Activated naive CD8-positive, alpha-beta T cell treated with anti-CD3 and anti-CD28 coated beads, Interleukin-2, amount 50 U/mL, for 16 hours (primary cell): ENCODE measurements at places on chromosomes 11 and 22.

DNA sequence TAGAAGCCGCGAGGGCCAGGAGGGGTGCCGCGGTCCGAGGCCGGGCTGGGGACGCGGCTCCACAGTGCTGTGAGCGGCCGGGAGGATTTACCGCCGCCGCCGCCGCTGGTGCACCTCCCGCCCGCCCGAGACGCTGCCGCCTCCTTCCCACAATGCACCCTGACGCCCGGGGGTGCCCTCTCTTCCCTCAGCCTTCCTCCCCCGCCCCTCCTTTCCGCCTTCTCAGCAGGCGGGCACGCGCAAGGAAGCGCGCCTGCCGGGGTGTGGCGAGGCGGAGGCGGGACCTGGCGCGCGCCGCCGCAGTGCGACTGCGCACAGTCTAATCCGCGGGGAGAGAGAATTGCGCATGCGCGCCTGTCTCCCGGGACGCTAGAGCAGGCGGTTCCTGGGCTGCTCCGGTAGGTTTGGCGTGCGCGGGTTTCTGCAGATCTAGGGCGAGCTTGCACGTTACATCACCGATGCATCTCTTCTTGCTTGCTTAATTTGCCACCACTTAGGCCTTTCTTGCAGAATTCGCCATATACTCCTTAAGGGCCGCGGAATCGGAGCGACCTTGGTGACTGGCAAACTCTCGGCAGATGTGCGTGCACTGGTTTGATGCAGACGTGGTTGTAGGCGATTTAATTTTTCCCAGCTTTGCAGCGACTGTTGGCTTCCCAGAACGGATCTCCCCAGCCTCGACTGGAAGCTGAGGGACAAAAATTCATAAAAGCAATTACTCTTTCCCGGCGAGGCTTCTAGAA is at the start of the genes GVQW3 and THAP12:
Gene GVQW3 (plus strand): TSS at position 347 of the 743 bp plus-strand sequence. CDS start 506 bp downstream, outside the sequence.
Gene THAP12 (minus strand): TSS at position 156 of the 743 bp plus-strand sequence. CDS start 296 bp downstream, outside the sequence.
- DNase-seq = peak; percentile 89

DNA sequence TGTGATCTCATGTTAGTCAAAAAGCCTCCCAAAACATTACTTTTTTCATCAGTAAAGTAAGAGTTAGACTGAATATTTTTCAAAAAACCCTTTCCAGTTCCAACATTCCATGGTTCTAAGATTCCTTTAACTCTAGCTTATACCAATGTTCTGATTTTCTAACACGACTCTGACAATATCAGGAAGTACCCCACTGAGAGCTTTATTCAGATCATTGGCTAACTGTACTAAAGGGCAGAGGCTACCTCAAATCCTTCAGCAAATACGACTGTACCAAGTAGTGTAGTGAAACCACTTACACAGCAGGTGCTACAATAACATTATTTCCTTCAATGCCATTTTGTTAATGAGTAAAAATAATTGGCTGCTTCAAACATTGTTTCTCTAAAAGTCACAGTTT is 213.4 kb upstream of the PITPNB start:
- no peak for DNase-seq

DNA sequence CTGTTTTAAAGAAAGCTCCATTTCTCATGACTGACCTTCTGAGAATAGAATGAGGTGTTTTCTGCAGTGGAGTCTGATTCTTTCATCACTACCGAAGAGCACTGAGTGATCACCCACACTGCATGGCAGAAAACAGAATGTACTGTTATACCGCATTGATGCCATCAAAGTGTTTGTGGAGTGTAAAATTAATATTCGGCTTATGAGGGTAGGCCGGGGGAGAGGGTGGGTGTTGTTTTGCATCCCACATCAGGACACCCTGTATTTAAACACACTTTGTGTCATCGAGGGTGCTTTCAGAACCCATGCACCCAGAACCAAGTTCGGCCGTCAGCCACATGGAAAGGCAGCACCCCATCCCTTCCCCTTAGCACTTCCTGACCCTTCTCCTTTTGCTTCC is 41.3 kb upstream of the ETS1 start:
- no peak for DNase-seq

- no peak for DNase-seq
Observed at GRCh38 chr11:72225411-72225951, 914 bp downstream of the INPPL1 start.

GRCh38 chr11:61913699-61914395 is 3.5 kb downstream of the RAB3IL1 start:
- DNase-seq = no peak

GRCh38 chr11:76769645-76770586 is 13.2 kb upstream of the TSKU start:
- no peak for DNase-seq

- DNase-seq = no peak
Observed at GRCh38 chr11:79538775-79539174, 97.9 kb upstream of the TENM4 start.

DNA sequence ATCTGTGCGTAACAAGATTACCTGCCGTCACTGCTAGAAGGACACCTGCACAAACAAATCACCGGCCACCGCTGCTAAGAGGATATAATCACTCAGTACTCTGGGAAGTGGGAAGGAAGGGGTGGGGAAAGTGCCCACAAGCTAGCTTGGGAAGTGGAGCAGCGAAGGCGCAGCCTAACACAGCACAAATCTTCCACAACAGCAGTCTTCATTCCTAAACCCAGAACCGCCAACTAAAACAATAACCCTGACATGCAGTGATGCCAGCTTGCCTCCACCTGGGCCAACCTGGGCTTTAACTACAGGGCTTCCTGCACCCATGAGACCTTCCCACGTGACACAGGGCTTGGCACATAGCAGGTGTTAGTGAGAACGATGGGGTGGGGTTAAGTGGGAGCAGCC is 5.1 kb downstream of the DGCR2 start:
- DNase-seq = no peak

GRCh38 chr11:58647866-58648265 is 25.4 kb downstream of the CNTF start:
- no peak for DNase-seq

- DNase-seq = no peak
Observed at GRCh38 chr11:131488238-131488637, 117.8 kb downstream of the NTM start.

DNA sequence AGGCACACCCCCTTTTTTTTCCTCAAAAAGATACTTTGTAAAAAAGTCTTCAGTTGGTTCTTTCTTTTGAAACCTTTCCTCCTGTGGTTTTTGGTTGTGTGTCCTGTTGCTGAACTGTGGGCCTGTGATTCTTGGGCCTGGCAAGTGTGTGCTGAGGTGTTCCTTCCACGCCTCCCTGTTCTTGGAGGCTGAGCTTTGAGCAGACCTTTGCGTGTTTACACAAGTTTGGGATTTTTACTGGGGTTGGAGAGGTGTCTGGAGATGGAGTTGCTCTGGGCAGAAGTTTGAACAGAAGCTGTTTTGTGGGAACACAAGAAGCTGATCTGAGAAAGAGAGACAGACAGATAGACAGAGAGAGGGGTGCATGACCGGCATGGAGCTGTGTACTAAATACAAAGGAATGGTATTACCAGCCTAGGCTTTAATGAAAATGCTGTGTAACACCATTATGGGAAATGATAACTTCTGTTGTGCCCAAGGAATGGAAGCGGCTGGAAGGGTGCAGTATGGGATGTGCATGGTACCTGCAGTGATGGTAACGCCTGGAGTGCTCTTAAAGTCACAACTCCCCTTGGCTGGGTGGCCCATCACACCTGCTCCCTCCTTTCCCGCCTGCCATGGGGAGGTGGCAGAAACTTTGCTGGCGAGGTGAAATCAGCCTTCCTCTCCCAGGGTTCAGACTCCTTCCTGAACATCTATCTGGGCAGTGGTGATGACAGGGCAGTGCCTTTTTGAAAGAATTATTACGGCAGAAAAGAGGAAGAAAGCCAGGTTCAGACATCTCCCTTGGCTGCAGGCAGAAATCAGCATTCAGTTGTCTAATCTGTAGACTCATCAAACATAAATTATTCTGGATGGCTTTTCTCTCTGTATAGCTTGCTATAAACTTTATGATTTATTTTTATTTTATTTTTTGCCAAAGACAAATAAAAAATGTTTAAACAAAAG is 70.4 kb downstream of the LDLRAD3 start:
- DNase-seq = no peak

GRCh38 chr22:24580276-24580675 is 12.6 kb downstream of the LRRC75B start:
- DNase-seq = no peak

- DNase-seq = no peak
Observed at GRCh38 chr11:34680918-34681586, 60.2 kb downstream of the EHF start.

- no peak for DNase-seq
Observed at GRCh38 chr11:32334822-32335221, 100.5 kb downstream of the WT1 start.

GRCh38 chr22:43777286-43777685 is 34.8 kb downstream of the EFCAB6 start:
- no peak for DNase-seq

- no peak for DNase-seq
Observed at GRCh38 chr11:110896358-110896757, 184.1 kb upstream of the ARHGAP20 start.

GRCh38 chr11:60321051-60321450 is 6.0 kb upstream of the MS4A6E start:
- DNase-seq = no peak

GRCh38 chr11:58888579-58888978 is 44.1 kb upstream of the GLYATL2 start:
- DNase-seq = no peak

- DNase-seq = no peak
Observed at GRCh38 chr22:39296981-39297489, 22.4 kb downstream of the RPL3 start.

DNA sequence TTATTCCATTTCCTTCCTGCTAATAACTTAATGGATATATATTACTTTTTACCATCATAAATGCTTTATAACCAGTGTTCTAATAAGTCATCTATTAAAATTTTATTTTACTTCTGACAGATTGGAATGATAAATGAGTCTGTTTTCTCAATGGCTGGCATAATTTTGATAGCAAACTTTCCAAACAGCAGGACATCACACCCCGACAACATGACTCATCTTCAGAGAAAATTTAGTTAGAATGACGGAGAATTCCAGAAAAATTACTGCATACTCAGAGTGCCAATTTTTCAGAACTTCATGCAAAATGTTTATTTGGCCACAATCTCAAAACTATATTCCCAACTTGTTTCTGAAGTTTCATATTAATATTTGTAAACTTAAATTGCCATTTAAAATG is 174.4 kb downstream of the SWAP70 start:
- no peak for DNase-seq

DNA sequence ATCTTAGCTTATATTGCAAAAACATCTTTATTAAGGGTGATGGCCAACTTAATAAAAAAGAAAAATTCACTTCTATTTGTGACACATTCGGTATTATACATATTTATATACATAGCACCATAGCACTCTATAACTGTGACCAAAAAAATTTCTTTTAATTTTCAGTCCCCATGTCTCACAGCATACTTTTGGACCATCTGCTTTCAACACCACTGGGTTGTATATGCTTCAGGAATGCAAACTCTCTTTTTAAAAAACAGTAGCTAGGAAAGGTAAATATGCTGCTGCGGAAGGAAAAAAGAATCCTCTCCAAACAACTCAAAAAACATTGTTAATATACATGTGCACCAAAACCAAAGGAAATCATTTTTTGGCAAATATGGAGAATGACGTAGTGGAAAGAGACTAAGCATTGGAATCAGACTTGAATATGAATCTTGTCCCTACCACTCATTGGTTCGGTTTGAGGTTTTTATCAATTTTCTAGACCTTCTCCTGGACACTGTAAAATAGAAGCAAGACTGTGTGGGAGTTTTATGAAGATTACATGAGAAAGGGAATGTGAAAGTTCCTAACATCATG is 227.9 kb downstream of the BLID start:
- DNase-seq = no peak

- no peak for DNase-seq
Observed at GRCh38 chr11:79100093-79100910, 340.5 kb downstream of the TENM4 start.

DNA sequence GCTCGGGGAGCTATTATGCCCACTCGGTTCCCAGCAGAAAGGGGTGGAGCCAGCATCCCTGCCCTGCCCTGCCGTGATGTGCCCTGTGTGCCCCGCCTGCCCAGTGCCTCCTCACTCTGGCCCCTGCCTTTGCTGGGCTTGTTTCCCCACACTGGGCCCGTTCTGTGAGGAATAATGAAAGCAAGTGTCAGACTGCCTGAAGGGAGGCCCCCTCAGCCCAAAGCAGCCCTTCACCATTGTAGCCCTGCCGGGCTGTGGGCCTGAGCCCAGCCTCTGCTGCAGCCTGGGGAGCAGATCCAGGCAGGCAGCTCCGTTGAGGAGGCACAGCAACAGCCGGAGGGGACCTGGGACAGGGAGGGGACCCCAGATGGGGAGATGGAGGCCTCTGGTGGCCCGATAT is 20.2 kb upstream of the NEFH start:
- DNase-seq = no peak
